SW480 (cell line): ENCODE measurements at places on chromosomes 2 and 18.

GRCh38 chr2:218369330-218369729 is 12.7 kb downstream of the CATIP start:
- no peak for DNase-seq

- peak; percentile 11 for DNase-seq
These were observed 44.6 kb downstream of the SLC35F5 start for GRCh38 chr2:113711851-113712250.

- no peak for DNase-seq
These were observed 169.8 kb downstream of the TGIF1 start for GRCh38 chr18:3619746-3620145.

DNA sequence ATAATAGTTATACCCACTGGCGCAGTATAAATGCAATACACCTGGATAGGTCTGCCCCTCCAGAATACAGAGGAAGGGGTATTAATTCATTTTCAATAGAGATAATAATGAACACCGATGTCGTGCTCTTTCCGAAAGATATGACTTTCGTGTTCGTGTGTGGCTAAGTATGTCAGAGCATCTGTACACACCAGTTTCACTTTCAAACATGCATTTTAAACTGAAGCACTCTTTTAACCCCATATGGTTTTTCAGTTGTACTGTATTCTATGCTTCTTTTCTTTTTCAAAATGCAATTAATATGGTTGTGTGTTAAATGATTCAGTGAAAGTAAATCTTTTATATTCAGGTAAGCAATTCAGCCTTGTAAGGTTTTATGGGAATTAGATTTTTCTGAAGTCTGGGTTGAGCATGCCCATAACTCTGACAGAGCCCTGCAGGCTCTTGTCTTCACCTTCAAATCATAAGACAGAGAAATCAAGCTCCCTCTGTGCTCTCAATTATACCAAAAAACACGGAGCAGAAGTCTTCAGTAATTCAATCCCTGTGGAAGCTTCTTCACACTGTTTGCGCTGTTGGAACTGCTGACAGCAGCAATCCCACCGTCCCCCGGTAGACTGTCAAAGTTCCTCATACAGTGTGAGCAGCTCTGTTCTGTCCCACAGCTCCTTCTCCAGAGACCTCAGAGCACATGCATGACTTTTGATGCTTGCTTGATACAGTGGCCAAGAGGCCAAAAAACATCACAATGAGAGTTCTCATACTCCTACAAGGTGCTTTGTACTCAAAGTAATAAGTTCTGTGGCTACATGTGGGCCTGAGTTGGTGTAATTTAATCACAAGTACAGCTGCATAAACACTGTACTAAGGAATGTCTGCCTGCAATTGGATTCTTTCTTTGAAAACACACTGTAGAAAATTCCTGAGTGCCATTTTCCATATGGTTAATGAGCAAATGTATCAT is 186.8 kb downstream of the ZNF521 start:
- DNase-seq: no peak

DNA sequence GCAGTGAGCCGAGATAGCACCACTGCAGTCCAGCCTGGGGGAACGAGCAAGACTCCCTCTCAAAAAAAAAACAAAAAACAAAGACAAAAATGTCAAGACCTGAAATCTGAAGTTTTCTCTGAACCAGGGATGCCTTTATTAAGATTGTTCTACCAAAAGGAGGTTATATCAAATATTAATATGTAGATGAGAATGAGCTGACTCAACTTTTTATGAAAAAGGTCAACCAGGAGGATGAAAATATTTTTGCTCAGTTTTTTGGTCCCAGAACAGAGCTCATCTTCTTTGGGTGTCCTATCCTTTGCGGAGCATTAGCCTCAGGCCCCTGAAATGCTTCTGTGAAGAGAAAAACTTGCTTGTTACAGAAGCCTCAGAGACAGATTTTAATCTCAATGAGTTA is 44.0 kb downstream of the NEMP2 start:
- DNase-seq: no peak

DNA sequence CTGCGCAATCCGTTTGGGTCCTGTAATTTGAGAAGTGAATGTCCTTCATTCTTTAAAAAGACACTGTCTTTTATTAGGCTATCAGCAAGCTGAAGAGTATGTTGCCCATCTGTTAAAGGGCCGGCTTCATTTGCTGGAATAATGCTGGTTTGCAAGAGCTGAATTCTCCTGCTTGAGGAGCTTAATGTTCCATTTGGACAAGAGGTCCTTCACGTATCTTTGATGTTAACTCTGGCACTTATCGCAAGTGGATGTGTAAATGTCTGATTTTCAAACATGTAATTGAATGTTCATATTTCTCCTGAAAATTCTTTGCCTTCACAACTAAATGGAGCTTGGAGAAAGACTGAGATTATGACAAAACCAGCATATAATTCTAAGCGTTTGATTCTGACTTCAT is 280.8 kb upstream of the NRP2 start:
- DNase-seq: no peak

DNA sequence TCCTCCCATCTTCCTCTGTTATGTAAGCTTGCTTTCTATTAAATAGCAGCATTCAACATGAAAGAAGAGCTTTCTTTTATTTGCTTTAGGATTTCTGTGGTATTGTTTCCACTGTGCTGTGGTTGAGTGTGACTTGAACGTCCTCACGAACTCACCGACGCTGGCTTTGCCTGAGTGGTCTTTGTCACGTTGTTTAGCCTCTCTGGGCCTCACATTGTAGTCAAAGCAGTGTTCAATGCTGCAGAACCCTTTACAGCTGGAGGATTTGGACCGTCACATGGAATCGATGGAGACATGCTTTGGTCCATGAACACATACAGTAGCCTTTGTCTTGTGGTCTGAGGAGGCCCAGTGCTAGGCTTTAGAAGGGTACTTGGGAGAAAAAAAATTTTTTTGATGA is 66.3 kb downstream of the TANC1 start:
- peak; percentile 17 for DNase-seq

GRCh38 chr2:8193146-8193545 is 488.7 kb upstream of the ID2 start:
- no peak for DNase-seq

GRCh38 chr2:99644419-99644787 is 154.6 kb upstream of the REV1 start:
- DNase-seq: no peak

DNA sequence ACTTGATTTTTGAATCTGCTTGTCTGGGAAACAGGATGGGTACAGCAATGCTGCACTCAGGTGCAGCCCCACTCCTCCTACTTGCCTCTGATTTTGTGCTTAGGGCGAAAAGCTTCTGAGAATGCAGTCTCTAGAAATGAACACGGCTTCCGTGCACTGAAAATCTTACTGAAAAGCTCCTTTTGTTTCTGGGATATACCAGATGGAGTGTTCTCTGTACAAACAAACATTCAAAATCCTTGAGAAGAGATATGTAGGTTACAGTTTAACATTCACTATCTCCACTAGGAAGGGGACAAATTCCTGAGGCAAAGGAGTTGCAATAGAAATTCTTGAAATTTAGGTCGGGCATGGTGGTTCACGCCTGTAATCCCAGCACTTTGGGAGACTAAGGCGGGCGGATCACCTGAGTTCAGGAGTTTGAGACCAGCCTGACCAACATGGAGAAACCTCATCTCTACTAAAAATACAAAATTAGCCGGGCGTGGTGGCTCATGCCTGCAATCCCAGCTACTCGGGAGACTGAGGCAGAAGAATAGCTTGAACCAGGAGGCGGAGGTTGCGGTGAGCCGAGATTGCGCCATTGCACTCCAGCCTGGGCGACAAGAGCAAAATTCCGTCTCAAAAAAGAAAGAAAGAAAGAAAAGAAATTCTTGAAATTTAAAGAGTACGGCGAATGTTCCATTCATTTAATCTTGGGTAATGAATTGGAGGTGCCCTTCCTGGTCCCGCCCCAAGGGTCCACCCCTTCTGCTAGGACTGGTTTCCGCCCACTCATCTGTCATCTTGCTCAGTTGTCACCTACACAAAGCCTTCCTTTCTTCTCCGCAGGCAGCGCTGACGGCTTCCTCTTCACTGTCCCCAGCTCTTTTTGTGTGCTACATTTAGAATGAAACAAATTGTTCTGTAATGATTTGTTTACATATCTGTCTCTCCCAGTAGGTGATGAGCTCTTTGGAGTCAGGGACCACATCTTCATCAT is 92.4 kb downstream of the SOCS6 start:
- DNase-seq: peak; percentile 90

DNA sequence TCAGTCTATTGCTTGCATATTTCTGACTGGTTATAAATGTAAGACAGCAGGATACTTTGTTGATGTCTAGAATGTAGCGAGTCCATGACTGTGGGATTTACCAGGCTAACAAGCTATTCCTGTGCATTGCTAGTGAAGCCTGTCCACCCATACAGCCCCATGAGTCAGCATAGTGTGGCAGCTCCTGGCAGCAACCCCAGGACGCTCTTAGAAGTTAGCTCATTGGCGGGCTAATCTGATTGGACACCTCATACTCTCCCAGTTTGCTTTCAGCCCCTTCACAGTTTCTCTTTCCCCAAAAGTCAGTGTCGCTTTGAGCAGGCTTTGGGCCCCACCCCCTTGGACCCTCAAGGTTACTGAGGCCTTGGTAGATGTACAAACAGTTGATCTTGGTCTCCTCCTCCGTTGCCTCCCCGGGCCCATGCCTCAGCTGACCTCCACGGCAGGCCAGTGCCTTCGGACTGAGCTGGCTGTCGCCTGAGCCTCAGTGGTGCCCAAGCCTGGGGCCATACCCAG is 48.0 kb downstream of the COA5 start:
- DNase-seq: no peak

DNA sequence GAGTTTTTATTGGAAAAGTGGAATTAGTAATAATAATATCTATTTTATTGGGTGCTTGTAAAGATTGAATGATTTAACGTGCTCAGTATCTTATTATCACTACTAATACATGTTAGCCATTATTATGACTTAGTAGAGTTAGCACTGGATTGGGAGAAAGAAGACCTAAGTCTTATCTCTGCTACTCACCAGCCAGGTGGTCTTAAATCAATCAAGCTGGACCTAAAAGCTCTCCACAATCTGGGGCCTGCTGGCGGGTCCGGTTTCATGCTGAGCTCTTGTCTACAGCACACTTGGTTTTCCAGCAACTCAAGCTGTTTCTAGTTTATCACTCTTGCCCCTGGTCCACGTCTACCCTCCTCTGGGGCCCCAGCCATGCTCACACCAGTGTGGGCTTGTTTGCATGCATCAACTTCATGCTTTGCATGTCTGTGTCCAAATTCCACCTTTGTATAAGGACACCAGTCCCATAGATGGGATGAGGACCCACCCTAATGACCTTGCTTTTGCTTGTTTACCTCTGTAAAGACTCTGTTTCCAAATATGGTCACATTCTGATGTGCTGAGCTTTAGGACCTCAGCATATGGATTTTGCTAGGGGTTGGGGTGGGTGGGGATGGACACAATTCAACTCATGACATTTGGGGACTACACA is 363.1 kb downstream of the LPIN1 start:
- DNase-seq: no peak

DNA sequence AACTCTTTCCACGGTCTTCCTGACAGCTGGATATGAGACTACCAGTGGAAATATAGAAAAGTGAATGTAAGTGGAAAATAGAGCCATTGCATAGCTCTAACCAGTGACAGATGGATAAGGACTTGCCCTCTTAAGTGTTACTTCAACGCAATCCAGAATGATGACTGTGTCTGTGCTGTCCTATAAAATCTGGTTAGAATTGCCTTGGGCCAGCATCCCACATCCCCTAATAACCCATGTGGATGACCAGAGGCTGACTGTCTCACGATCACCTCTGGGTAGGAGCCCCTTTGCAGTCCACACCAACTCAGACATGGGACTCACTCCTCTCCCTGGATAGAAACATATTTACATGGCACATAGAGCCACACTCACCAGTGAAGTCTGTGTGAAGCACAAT is 186.6 kb downstream of the C1D start:
- no peak for DNase-seq

DNA sequence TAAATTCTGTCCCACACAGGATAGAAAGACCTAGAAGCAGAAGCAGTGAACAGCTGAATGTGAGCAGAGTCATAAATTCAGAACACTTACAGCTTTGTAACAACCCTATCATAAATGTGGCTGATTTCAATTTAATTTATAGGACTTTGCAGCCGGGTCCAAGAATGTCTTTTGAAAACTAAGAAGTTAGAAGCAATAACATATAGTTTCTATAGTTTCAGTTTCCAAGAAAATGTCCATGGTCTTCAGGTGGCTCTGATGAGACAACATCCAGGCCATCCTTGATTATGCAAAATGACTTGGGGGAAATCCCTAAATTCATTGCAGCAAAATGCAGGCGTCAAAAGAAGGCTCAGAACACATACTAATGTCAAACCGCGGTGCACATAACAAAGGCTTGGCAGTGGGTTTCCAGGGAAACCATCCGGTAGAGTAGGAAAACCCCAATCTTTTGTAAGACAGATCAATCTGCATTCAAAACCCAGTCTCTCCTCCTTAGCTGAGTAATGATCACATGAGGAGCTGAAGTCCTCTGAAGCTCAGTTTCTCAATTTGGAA is 442.2 kb upstream of the ID2 start:
- no peak for DNase-seq

DNA sequence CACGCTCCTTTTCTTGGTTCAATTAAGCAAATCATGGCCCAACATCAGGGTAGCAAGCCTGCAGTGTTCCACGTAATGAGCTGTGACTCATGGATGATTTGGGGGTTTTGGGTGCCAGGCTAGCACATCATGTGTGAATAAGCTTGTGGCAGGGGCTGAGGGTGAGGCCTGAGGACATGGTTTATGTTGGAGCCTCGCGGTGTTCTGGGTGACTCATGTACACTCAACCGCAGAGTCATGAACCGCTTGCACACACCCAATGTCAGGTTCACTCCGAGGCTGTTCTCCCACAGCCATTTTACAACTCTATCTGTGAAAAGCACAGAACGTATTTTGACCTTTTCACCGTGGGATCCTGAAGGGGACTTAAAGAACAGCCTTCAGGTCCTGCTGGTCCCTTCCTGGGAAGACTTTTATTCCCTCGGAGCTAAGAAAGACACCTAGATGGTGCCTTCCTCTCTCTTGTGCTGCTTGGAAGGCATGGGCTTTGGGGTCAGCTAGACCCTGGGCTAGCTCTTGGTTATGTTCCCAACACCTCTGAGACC is 139.9 kb upstream of the ZEB2 start:
- peak; percentile 91 for DNase-seq

DNA sequence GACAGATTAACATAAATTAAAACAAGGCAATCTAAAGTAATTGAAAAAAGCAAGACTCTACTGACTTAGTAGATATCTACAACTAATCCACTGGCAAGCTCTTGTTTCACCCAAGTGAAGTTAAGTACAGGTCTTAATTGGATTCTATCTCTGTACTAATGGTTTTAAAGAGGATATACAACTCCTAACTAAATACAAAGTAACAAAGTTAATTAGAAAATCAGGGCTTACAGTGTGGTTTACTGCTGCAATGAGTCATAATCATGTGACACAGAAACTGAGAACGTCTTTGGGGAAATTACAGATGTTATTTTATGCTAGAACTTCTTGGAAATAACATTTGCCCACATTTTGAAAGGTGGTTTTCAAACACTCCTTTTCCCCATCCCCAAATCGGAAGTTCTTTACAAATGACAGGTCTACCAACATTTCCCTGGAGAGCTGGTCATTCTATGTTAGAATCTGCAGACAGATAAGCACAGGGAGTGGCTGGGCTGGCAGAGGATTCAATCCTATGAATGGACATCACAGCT is 245.3 kb downstream of the STK39 start:
- DNase-seq: no peak
